ENCODE measurements at places on chromosomes 7 and 10.

DNA sequence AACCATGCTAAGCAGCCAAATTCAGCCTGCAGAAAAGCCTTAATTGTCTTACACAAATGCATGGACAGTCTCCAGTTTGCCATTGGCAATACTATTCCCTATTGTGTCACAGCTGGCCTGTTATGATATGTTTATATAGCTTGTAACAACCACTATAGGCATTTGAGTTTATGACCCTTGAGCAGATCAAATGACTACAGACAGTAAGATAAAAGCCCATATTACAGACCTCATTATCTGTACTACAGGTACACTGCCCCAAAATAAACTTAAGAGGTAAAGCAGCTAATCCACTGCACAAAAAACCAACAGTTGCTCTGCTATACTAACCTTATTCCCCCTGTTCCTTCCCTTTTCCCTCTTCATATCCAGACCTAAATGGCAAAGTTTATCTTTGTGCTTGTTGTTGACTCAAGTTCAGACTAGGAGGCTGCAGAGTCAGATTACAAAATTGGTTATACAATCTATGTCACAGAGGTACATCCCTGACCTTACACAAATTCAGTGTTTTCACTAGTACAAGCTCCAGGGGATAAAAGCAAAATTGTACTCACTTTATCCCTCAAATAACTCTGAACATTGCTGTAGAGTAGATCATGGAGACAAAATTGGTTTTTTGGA, 218.4 kb downstream of the GRM8 start:
- no peak for DNase-seq

GRCh38 chr7:110373416-110373815, 717.5 kb upstream of the LRRN3 start:
- DNase-seq: no peak

DNA sequence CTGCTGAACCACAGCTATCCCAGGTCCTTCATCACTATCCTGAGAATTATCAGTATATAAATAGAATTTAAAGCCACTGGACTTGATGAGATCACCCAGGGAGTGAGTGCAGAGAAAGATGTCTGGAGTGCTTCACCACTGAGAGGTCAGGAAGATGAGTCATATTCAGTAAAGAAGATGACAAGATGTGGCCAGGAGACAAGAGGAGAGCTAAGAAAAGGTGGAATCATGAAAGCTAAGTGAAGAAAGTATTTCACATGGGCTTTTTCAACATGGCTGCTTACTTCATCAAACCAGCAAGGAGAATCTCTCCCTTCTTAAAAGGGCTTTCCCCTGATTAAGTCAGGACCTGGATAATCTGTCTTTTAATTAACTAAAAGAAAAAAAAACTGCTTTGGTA, 9.1 kb upstream of the PRKAR2B start:
- DNase-seq: no peak

DNA sequence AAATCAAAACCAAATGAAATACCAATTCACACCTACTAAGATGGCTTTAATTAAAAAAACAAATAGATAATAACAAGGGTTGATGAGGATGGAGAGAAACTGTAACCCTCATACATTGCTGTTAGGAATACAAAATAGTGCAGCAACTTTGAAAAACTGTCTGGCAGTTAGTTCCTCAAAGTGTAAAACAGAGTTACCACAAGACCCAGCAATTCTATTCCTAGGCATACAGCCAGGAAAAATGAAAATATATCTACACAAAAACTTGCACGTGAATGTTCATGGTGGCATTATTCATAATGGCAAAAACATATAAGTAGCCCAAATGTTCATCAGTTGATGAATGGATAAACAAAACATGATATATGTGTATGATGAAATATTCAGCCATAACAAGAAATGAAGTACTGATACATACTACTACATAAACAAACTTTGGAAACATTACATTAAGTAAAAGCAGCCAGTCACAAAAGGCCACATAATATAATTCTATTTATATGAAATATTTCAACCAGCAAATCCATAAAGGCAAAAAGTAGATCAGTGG, 83.5 kb downstream of the BRAF start:
- DNase-seq: no peak

- peak; percentile 68 for DNase-seq
Measured at GRCh38 chr7:104980841-104981671, 32.9 kb upstream of the KMT2E start.

GRCh38 chr10:50452603-50453002, 171.2 kb downstream of the SGMS1 start:
- peak; percentile 25 for DNase-seq

- DNase-seq: no peak
Measured at GRCh38 chr10:86664341-86665217, 3.7 kb upstream of the LDB3 start.

All from GM20000 (cell line).